ENCODE measurements at places on chromosomes 5 and 9. TPM values are rescaled to one million over a fixed set of nuclear protein-coding genes. Genes with fewer than 3 reads are reported as not detected.

GRCh38 chr5:138372225-138372624, 19.7 kb downstream of the KDM3B start:
- no peak for DNase-seq

DNA sequence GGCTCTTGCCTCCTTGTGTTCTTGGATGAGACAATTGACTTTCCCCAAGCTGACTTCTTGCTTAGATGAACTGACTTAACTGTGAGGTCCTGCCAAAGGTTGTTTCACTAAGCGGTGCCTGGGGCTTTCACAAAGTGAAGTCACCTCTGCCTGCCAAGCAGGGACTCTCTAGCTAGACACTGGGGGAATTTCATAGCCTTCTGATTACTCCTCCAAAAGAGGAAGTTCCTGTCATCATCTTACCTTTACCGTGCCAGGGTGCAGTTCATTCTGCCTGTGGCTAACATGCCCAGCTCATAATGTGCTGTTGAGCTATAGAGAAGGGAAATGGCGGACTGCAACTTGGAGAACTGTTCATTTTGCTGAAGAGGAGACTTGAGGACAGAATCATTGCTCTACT, 472.0 kb upstream of the WWC1 start:
- no peak for DNase-seq

- DNase-seq: no peak
Measured at GRCh38 chr5:135448791-135449507, 1.8 kb upstream of the DCANP1 start.

DNA sequence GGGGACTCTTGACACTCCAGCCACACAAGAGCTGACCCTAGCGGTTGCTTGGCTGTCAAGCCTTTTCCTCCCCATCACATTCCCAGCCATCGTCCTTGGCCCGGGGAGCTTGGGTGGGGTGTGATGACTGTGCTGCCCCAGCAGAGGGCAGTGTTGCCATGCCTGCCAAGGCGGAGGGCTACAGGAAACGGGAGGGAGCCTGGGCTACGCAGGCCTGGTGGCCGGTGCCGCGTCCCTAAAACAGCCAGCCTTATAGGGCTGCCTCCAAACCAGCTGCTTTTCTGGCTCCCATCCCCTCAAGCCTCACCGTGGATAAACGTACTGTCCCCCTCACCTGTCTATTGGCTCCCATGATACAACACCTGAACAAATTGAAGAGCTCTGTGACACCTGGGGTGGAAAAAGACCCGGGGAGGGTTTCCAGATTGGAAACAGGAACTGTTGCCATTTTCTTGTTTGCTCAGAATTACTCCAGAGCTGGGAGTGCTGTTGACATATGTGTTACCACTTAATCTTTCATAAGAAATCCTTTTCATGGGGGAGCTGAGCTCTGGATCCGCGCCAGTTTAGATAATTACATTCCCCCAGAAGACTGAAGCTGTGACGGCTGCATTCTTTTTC, 72.8 kb upstream of the ASTN2 start:
- peak; percentile 84 for DNase-seq

DNA sequence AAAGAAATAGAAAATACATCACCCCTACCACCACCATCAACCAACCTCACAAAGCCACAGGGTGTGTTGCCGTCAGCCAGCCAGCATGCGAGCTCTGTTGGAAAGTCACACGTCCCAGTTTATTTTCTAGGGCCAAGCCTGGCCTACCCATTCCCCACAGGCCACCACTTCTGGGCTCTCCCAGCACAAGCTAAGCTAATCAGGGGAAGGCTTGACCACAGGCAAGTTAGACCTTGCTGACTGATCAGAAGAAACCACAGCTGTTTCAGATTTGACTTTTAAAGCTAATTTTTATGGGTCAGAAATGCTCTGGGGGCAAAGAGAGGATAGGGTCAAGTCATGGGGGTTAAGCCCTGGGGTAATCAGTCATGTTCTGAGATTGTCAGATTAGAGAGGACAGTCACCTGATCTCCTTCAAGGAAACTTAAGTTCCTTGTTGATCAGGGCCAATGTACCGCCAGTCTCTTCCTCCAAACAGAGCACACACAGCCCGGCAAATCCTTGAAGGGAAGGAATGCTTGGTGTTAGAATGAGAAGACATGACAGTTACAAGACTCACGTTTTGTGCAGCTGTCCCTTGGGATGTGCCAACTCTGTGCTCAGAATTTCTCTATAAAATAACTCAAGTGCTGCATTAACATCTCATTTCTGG, 7.6 kb downstream of the SHB start:
- no peak for DNase-seq

DNA sequence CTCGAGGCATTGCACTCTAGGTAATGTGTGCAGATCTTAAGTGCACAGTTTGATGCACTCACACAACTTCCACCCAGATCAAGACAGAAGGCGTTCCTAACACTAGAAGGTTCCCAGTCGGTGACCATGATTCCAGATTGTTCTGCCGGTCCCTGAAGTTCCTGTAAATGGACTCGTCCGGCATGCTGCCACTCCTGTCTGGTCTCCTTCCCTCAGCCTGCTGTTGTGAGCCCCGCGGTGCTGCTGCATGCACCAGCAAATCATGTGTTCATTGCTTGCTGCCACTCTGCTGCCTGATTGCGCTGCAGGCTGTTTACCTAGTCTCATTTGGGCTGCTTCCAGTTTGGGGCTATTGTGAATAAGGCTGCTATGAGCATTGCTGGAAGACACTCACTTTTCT, 11.5 kb downstream of the STKLD1 start:
- no peak for DNase-seq

GRCh38 chr5:56270058-56270457, 36.9 kb upstream of the ANKRD55 start:
- DNase-seq: no peak

GRCh38 chr5:66285343-66285922, 141.3 kb downstream of the SREK1 start:
- DNase-seq: no peak

- DNase-seq: no peak
Measured at GRCh38 chr9:128155736-128156500, 4.1 kb upstream of the BBLN start.

DNA sequence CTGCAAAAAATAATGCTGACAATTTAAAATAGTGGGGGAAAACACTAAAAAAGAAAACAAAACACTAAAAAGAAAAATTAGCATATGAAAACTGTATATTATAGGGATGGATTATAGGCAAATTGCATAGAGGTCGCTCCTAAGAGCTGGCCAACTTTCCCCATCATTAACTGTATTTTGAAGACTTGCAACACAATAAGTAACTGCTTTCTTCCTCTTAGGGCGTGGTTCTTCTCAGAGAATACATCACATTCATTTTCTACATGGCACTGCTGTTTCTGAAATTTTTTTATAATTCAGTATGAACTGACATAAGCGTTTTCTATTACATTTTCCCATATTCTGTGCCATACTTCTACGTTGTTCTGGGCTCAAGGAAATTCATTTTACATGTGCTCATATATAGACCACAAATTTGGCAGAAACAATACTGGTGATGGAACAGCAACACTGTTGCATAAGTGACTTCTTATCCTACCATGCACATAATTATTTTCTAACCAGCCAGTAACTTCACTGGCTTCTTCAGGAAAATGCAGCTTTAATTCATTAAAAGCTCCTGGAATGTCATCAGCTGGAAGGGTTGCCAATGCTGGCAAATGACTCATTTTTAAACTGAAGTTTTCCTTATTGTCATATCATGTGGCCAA, 171.2 kb upstream of the DMAC1 start:
- no peak for DNase-seq

DNA sequence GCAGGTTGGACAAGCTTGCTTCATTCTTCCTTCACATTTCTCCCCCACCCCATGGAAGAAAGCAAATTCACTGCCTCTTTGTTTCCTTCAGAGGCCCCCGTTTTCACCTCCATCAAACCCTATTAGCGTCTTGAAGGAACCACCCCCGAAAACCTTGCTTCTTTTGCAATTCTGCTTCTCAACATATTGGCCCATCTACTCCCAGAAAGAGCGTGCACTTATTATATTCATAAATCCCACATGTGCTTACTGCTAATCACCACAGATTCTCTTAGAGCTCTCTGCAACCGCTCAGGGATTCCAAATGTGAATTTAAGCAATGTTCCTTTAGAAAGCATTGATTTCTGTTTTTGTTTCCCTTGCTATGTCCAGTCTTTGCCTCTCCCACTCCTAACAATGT, 1.1 kb downstream of the F2RL2 start:
- DNase-seq: no peak

GRCh38 chr5:142819292-142819691, 49.1 kb downstream of the ARHGAP26 start:
- DNase-seq: no peak

DNA sequence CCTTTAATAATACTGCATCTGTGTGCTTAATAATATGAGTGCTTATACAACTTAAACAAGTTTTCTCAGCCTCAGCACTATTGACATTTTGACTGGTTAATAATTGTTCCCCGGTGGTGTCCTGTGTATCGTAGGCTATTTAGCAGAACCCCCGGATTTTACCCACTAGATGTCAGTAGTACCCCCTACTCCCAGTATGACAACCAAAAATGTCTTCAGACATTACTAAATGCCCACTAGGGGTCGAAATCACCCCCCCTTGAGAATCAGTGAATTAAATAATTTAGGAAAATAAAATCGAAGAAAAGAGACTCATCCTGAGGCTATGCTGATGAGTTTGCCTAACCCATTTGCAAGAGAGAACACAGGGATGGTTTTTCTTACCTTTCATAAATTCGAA, 166.3 kb downstream of the ATP10B start:
- DNase-seq: no peak

DNA sequence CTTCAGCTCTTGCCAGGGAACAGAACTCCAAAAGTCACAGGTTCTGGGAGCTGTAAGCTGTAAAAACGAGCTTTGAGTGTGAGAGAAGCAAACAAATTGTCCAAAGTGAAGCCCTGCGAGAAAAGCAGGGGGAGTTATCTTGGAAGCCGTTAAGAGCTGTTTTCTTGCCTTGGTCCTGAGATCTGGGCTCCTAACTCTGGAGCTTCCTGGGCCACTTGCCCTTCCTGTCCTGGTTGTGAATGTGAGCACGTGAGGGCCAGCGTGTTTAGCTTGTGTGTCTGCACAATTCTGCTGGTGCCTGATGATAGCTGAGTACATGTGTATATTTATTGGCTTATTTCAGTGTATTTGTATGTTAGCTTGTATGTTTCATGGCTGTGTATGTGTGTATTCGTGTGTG, 40.5 kb downstream of the DAB2IP start:
- DNase-seq: no peak

GRCh38 chr5:4294878-4295277, 699.2 kb downstream of the IRX1 start:
- DNase-seq: peak; percentile 53

DNA sequence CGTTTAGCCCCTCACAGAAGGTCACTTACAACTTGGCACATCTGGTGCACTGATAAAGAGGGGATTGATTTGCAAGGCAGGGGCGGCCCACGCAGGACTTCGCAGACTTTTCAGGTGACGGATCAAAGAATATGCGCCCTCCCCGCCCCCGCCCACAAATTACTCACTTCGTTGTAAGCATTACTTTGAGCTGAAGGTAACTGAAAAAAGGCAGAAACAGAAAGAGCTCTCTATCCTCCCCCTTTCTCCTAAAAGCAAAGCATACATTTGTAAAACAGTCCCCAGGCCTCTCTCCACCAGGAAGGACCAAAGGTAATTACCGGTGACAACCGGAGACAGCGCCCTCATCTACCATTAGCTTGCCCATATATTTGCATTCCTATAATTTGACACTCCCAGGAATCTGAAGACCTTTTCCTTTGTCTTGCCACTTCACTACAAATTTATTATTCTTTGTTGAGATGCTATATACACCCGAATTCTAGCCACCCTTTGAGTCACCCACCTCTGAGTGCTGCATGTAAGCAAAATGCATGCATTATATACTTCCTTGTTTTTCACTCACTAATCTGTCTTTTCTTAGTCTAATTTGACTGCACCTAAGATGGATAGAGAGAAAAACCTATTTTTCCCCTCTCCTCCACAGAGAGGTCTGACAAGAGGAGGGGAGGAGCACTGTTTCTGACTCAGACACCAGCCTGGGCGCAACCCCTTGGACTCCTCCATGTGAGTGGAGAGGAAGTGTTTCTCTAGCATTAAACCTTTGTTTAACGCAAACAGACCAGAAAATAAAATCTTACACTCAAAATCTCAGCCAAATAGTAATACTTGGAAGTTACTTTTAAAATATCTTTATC, 74.7 kb upstream of the SPIN1 start:
- DNase-seq: no peak

DNA sequence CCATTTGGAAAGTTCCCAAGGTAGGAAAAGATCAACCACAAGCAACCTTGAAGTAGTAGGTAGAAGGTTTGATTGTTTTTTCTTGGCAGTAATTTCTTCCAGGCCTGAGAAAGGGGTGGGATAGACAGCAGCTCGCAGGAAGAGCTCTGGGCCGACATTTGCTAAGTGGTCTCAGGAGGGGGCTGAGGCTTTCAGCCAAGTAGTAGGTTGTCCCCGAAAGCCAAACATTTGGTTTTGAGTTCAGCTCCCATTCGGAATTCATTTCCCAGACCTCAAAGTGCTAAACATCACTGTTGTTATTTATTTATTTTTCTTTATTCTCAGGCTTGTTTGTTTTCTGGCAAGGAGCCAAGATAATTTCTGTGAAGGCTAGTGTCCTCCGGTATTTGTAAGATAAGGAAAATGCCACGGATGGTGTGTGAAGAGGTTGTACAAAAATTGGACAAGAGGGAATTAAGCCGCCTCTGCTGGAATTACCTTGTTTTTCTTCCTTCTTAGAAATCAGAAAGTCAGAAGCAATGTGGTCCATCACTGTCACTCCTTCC, 112.1 kb downstream of the KIF4B start:
- no peak for DNase-seq

Gene FST
- 3.6 TPM for total RNA-seq

Gene FBXL7
- total RNA-seq: 7.6 TPM

Gene LHX3
- 0.20 TPM for total RNA-seq

Gene PHF19
- 18.1 TPM for total RNA-seq

Gene NPR3
- 30.9 TPM for total RNA-seq

Gene LURAP1L
- total RNA-seq: 32.8 TPM

Gene FBP1
- 423 TPM for total RNA-seq

Gene NFX1
- total RNA-seq: 47.2 TPM

Gene SPATA9
- 0.23 TPM for total RNA-seq

Gene TXNDC8
- not detected for total RNA-seq

Gene PCDHGA9
- total RNA-seq: 4.6 TPM

Gene GAS1
- total RNA-seq: 25.6 TPM
